ENCODE measurements at places on chromosomes 3 and 15.

GRCh38 chr3:196194542-196194915 lies 16.7 kb downstream of the ZDHHC19 start:
- no peak for DNase-seq

DNA sequence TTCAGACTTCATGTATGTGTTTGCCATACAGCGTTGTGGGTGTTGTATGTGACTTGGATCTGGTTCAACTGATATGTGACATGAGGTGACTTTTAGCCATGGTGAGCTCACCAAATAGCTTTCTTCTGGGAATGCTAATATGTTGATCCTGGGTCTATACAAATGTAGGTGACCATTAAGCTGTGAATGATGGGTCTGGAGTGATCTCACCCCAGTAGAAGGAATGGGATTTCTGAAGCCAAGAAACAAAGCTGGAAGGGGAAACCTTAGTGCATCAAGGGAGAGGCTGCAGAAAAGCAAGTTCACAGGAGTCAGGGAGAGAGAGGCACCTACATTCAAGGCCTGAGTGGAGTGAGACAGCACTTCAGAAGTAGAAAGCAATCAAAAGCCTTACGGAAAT lies 421.0 kb upstream of the THRB start:
- no peak for DNase-seq

DNA sequence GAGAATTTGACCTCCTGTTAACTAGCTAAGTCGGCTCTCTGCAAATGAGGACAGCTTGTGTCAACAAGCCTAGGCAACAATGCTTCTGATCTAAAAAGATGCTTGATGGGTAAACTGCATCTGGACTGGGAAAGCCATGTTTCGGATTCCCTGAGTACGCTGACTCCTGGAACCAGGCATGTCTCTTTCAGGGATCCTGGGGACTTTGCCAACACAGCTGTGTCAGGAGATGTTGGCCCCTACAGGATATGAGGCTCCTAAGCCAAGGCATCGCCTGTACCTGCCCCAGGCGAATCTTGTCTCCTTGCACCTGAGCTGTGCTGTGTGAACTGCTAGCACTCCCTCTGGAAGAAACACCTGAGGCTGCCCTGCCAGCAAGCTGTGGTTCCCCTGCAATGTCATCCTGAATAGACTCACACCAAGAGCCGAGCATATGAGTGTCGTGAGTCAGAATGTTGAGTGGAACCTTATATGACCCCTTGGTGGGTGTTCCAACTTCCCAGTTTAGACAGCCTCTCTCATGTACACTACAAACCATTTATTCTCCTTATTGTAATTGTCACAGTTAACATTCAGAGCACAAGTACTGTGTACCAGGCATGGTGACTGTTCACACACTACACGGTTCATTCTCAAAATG lies 17.0 kb downstream of the EOGT start:
- DNase-seq, result peak; percentile 36

DNA sequence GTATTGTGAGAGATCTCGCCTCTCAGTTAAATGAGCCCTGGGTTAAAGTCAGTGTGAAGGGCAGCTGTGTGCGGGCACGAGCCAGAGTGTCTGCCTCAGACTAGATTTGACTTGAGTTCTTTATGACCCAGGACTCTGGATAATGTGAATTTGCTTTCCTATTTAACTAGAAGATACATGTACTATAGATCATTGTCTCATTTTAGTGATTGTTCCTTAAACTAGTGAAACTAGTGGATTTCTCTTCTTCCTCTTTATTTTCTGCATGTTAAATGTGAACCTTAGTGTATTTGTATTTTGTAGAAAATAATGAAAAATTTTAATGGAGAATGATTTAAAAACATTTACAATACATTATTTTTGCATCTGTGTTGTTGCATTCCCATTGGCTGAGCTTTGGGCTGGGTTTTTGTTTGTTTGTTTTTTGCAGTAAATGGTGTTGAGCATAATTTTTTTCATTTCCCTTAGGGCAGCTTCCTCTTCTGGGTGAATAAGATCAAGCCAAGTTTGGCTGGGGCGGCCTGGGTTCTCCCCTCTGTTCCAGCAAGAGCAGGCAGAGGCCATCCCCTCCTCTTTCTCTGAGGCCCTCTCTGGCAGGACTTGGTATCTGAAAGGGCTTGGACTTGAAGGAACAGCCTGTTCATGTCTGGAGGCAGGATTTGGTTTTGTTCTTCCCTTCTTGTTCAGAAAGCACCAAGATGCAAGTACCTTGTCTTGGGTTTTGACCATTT lies 15.0 kb downstream of the GCSAM start:
- DNase-seq, result no peak

DNA sequence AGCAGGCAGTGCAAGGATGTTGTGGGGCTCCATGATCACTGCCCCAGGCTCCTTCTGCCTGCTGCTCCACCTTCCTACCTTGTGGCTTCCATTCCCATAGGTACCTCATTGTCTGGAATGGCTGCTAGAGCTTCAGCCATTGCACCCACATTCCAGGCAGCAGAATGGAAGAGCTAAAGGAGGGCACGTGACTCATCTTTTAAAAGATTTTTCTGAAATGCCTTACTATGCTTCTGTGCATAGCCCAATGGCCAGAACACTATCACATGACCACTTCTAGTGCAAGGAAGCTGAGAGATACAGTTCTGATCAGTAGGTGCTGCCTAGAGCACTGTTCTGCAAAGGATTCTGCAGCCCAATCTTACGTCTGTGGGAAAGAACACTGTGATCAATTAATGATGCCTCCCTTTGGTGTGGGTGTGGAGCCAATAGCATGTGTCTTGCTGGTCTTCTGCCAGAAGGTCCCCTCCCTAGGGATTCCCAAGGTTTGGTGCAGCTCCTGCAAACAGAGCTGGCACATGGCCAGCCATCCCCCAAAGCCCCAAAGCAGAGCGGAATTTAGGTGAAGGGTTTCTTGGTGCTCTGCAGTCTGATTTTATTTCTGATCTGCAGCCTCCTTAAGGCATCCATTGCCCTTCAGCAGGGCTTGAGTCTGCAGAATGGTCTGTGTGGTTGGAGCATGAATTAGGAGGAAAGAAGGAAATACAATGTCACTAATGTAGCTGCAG lies 34.4 kb downstream of the SPSB4 start:
- no peak for DNase-seq

- DNase-seq, result no peak
Measured at GRCh38 chr3:49053543-49053942, 24.3 kb upstream of the IMPDH2 start.

DNA sequence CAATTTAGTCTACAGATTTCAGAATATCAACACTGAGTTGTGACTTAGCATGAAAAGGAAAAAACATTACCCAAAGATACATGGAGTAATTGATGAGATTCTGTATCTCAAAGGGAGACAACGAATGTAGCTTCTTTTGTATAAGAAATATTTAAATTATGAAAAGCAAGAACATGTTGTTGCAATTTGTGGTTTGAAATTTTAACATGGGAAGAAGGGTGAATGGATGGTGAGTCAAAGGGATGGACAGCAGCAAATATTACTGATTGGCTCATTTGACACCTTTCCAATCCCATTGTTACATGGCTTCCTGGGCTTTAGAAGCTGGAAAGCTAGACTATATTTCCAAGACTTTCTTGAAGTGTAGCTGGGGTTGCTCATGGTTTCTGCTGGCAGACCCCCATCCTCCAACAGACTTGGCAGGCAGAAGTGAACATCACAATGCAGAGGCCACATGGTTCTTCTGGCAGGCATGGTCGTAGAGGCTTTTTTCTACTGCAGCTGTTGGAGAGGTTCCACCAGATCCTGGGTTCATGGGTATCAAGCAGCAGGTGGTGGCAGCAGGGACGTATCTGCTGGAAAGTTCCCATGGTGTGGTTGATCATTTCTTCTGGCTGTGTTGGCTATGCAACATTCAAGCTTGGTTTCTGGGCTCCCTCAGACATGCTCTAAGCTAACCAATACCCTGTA lies 47.2 kb upstream of the KPNA4 start:
- DNase-seq, result no peak

All from HFFc6 (cell line).